SW 1271 (cell line): ENCODE measurements at places on chromosomes 4 and X.

DNA sequence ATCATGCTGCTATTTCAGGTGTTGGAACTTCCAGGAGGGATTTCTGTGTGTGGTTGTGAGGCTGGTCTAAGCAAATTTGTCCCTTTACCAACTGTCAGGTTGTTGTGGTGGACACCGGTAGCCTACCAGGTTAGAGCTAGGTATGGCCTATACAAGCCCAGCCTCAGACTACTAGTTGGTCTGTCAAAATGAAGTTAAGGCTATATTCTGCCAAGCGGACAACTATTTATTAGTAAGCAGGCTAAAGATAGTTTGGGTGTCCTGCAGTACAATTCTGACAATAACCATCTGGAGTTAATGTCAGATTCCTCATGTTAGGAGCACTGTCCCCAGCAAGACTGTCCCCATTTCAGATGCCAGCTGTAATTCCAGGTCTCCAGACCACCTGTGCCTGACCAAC, 13.9 kb upstream of the ENPP6 start:
- no peak for DNase-seq

DNA sequence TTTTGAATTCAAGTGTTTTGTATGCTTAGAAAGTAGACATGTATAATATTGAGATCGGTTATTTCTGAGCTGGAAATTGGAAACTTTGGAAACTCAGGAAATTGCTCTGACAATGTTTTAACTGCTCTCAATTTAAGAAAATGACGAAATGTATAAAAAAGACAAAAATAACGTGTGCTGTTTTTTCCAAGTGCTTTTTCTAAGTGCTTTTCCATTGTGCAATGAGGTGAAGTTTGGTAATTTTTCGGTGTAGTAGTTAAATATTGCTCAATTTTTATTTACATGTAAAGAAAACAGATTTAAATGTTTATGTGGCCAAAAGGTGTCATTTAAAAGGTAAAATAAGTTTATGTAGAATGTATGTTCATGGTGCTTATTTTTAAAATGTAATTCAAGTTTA, 39.4 kb upstream of the RHOH start:
- DNase-seq: no peak

GRCh38 chr4:120769227-120769626, 153.3 kb downstream of the PRDM5 start:
- DNase-seq: no peak

- no peak for DNase-seq
Measured at GRCh38 chr4:7336067-7336569, 98.6 kb downstream of the PSAPL1 start.

GRCh38 chr4:147570616-147571015, 46.6 kb upstream of the TMEM184C start:
- DNase-seq: no peak
